ENCODE measurements at places on chromosomes 1 and 21. TPM values are rescaled to one million over a fixed set of nuclear protein-coding genes. Genes with fewer than 3 reads are reported as not detected.

The PRAMEF13 gene
- total RNA-seq, result not detected

The C4BPA gene
- total RNA-seq, result 0.99 TPM

The TFF2 gene
- not detected for total RNA-seq

The IL19 gene
- total RNA-seq, result not detected

The CFHR1 gene
- 0.15 TPM for total RNA-seq

The TIE1 gene
- total RNA-seq, result 0.02 TPM

The IRF6 gene
- total RNA-seq, result 0.15 TPM

The LCE1E gene
- not detected for total RNA-seq

The SCNM1 gene
- total RNA-seq, result 48.1 TPM

The LEPR gene
- total RNA-seq, result 3.0 TPM

The CCDC28B gene
- 2.2 TPM for total RNA-seq

The PLPPR5 gene
- not detected for total RNA-seq

The ESPN gene
- total RNA-seq, result 1.2 TPM

The TMEM52 gene
- total RNA-seq, result 1.4 TPM

The UMODL1 gene
- total RNA-seq, result not detected

The AMY1B gene
- total RNA-seq, result not detected

The RHD gene
- total RNA-seq, result not detected

The POFUT2 gene
- 23.3 TPM for total RNA-seq

The WNT9A gene
- total RNA-seq, result 6.9 TPM

The CYP4X1 gene
- total RNA-seq, result not detected

The CDK18 gene
- total RNA-seq, result 1.0 TPM

The CAPZB gene
- 231 TPM for total RNA-seq

The CCDC185 gene
- total RNA-seq, result not detected

The ACTL8 gene
- 1.8 TPM for total RNA-seq

The PTGFR gene
- not detected for total RNA-seq

The PROK1 gene
- not detected for total RNA-seq

The FGR gene
- not detected for total RNA-seq

The AMPD1 gene
- not detected for total RNA-seq

The IGSF3 gene
- total RNA-seq, result 17.9 TPM

The FMO5 gene
- 0.39 TPM for total RNA-seq

The REN gene
- not detected for total RNA-seq
